ENCODE measurements at places on chromosomes 2 and 18.
A peak's percentile ranks its signal among the peaks of the same experiment; 100 is the strongest.

DNA sequence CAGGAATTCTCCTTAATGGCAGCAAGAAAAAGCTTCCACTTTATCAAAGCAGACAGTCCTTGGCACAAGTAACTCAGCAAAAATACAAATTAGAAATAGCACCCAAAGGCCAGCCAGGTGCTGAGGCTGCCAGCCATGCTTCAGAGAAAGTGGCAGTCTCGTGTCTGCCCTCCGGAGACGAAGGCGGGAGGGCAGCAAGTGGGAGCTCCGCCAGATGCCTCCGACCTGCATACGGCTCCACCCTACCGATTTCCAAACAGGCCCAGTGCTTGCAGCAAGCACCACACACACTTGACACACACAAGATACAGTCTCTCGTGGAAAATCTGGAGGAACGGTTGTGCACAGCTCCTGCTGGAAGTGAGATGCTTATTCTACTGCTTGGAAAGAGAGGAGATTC, 134.9 kb upstream of the REV1 start:
- no peak for DNase-seq

DNA sequence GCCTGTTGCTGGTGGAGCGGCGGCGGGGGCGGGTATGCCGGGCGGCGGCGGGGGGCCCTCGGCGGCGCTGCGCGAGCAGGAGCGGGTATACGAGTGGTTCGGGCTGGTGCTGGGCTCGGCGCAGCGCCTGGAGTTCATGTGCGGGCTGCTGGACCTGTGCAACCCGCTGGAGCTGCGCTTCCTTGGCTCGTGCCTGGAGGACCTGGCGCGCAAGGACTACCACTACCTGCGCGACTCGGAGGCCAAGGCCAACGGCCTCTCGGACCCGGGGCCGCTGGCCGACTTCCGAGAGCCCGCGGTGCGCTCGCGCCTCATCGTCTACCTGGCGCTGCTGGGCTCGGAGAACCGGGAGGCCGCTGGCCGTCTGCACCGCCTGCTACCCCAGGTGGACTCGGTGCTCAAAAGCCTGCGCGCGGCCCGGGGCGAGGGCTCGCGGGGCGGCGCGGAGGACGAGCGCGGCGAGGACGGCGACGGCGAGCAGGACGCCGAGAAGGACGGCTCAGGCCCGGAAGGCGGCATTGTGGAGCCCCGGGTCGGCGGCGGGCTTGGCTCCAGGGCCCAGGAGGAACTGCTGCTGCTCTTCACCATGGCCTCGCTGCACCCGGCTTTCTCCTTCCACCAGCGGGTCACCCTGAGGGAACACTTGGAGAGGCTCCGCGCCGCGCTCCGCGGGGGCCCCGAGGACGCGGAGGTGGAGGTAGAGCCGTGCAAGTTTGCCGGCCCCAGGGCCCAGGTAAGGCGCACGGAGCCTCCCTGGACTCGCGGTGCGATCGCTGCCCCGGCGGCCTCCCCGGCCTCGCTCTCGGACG, 1.0 kb downstream of the ZCCHC2 start:
- peak; percentile 22 for DNase-seq

DNA sequence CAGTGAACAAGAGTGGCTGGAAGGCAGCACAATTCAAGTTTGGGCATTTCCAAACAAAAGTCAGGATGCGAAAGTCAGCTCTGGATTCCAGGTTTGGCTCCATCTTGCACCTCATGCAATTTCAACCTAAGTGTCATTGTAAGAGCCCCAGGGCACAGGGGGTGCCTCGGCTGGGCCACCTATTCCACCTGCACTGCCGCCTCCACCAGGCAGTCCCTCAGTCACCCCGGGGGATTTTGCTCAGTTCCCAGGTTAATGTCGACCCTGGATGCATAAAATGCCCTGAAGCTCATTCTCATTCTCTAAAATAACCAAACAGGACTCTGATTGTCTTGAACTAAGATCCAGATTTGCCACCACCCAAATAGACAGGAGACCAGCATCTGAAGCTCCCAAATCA, 77.6 kb downstream of the EDAR start:
- DNase-seq, result no peak

DNA sequence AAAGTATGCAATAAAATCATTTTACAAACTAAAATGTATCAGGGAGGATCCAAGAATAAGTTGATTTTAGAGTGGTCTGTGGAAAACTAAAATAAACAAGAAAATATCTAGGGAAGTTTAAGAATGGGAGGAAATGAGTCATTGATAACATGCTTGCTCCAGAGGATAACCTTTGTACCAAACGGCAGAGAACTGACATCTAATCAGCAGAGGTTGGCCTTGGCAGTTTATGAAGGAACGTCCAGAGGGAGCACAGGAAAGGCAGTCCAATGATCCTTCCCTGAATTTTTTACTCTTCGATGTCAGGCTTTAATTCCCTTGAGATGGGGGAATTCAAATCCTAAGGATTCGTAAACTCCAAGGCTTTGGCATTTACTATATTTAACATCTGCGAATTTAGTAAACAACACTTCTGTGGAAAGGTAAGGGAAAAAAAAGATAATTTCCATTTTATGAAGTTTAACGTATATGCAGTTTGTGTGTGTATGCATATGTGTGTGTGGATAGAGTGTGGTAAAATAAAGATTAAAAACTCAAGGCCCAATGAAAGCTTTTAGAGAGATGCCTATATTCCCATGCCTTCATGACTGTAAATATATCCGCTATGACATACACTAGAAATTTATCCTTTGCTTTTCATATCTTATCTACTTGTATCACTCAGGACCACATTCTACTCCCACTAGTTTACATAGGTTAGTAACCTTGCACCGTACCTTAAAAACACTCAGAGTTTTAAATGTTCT, 8.7 kb upstream of the INPP1 start:
- no peak for DNase-seq

GRCh38 chr2:30472326-30472725, 25.3 kb downstream of the LCLAT1 start:
- DNase-seq, result no peak

- DNase-seq, result no peak
These were observed 6.3 kb downstream of the PRLH start for GRCh38 chr2:237572742-237573101.

- no peak for DNase-seq
These were observed 17.1 kb downstream of the HDAC4 start for GRCh38 chr2:239383759-239384156.

- no peak for DNase-seq
These were observed 110.2 kb upstream of the ACKR3 start for GRCh38 chr2:236459393-236459792.

DNA sequence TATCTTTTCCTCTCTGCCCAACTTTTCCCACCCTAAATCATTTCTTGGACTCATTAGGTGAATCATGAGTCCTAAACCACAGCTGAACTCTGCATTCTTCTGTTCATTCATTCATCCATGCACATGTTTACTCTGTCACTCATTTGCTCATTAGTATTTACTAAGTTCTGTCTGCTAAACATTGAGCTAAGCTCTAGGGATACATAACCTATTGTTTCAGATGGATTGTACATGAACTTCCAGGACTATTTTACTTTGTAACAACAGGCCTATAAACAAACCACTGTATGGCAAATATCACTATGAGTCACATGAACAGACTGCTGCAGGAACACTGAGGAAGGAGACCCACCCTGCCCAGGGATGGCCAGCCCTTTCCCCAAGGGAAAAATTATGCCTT, 14.6 kb upstream of the DYNC2LI1 start:
- no peak for DNase-seq

GRCh38 chr2:181649436-181649979, 7.4 kb downstream of the CERKL start:
- DNase-seq, result no peak

GRCh38 chr2:95277246-95277906, 3.1 kb downstream of the PROM2 start:
- DNase-seq, result no peak

GRCh38 chr18:50072146-50072545, 122.8 kb downstream of the MYO5B start:
- no peak for DNase-seq

GRCh38 chr2:143690235-143690634, 561.0 kb downstream of the ARHGAP15 start:
- DNase-seq, result no peak

- DNase-seq, result no peak
These were observed 205.8 kb downstream of the ARL6IP6 start for GRCh38 chr2:152924219-152924618.

DNA sequence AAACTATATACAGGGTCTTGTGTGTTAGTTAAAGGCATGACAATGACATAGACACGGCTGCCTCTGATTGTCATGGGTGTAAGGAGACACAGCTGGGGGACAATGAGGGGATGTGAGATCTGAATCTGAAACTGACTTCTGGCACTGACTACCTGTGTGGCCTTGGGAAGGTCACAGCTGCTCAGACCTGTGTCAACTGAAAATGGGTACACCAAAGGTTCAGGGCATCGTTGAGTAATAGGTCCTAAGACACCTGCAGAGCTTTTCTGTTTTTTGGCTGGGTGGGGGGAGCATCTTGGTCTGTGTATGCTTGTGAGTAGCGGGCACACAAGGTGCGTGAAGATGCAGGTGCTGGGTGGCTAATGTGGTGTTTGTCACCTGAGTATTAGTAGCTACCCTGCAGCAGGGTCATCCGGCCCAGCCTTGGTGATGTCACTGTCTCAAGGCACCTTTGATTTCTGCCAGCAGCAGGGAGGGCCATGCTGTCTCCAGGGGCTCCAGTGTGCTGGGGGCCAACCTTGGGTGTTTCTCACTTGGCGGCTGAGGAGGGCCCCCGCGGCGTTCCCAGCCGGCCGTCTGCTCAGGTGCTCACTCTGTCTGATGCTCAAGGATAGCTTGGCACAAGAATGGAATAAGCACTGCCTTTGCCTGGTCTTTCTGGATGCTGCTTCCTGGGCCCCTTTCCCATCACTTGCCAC, 53.1 kb upstream of the HS6ST1 start:
- no peak for DNase-seq

- no peak for DNase-seq
These were observed 161.6 kb downstream of the RDH14 start for GRCh38 chr2:18398833-18399232.

DNA sequence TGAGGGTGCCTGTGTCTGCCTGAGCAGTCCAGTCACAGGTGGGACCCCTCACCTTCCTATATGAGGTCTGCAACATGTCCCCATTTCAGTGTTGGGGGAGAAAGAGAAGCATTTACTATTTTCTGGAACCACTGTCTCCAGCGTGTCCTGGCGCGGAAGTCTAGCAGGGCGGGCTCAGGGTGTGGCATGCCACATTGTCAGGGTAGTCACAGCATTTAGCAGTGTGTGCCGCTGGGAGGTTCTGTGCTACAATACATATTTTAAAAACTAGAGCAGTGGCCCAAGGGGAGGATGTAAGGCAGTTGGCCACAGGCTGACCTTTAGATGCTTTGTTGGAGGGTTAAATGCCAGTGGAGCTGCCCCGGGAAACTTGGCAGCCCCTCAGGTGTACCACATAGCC, 12.5 kb downstream of the UBE2F start:
- no peak for DNase-seq

GRCh38 chr18:47615043-47615442, 315.4 kb downstream of the SMAD2 start:
- no peak for DNase-seq

DNA sequence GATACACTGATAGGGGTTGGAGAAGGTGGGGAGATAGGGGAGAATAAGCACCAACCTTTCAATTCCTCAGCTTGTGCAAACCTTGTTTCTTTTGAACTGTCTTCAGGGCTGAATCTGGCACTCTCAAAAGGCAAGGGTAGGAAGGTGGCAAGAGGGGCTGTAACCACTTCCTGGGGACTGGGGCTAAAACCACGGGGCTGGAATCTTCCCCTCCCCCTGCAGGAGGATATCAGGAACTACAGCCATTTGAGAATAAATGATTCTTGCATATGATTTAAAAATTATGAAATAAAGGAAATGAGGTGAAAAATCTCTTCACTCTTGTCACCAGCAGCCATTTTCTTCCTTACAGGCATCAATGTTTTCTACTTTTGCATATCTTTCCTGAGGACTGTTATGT, 50.8 kb downstream of the ATOH8 start:
- DNase-seq, result no peak

GRCh38 chr2:37324786-37325624, at the start of gene PRKD3:
PRKD3 (minus strand) TSS chr2:37324833; CDS start chr2:37316524, 8,309 bp downstream.
- peak; percentile 31 for DNase-seq

- no peak for DNase-seq
These were observed 44.2 kb upstream of the SLC39A10 start for GRCh38 chr2:195612611-195613495.

DNA sequence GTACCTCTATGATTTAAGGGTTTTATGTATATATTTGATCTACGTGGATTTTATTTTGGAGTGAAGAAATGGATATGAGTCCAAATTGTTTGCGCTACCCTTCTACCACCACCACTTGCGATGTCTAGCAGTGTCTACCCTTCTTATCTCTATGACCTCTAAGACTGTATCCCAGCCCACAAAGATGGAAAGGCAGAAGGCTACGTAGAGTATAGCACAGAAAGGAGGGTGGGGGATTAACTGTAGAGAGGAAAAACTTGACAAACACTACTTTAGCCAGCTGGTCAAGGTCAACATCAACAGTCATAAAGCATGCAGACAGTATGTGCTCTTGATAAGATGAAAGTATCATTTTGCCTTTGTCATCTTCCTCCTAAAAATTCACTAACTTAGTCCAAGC, 14.4 kb downstream of the ITSN2 start:
- no peak for DNase-seq

DNA sequence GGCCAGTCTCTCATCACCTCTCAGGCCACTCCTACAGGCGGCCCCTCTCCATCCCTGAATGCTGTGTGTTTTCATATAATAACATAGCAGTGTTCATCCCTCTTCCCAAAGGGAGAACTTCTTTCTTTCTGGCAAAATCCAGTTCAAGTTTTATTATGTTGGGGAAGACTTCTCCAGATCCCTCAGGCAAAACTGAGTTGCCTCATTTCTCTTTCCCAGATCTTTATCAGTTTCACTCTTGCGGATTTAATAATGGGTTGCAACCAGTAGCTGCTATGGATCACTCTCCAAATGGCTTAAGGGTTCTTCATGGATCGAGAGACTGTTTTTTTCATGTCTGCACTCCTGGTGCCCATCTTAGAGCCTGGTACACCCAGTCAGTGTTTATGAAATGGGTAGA, 129.9 kb downstream of the FHOD3 start:
- no peak for DNase-seq

- DNase-seq, result no peak
These were observed 498.7 kb upstream of the ACVR2A start for GRCh38 chr2:147346142-147346541.

GRCh38 chr2:176325732-176326131, 56.5 kb downstream of the MTX2 start:
- no peak for DNase-seq

DNA sequence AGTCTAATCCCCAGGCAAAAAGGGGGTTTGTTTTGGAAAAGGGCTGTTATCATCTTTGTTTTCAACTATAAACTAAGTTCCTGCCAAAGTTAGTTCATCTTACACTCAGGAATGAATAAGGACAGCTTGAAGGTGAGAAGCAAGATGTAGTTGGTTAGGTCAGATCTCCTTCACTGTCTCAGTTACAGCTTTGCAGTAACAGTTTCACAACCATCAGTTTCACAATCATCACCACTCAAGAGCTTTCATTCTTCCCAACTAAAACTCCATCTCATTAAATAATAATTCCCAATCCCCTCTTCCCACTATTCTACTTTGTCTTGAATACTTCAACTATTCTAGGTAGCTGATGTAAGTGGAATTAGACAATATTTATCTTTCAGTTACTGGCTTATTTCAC, 200.9 kb downstream of the NYAP2 start:
- DNase-seq, result no peak

- DNase-seq, result no peak
These were observed 12.6 kb downstream of the GPR35 start for GRCh38 chr2:240637901-240638345.

GRCh38 chr2:64738026-64738425, 84.3 kb upstream of the SERTAD2 start:
- DNase-seq, result no peak

- DNase-seq, result peak; percentile 26
These were observed 42.1 kb upstream of the TAF1B start for GRCh38 chr2:9800975-9801726.
